ENCODE measurements at places on chromosomes 12 and 14. TPM values are rescaled to one million over a fixed set of nuclear protein-coding genes. Genes with fewer than 3 reads are reported as not detected.

GALNT9 gene
- 0.29 TPM for total RNA-seq

NTS gene
- total RNA-seq, result not detected

USP44 gene
- total RNA-seq, result 0.95 TPM

AQP2 gene
- total RNA-seq, result not detected

SLC2A3 gene
- 7.6 TPM for total RNA-seq

PRB2 gene
- total RNA-seq, result not detected

ACRBP gene
- not detected for total RNA-seq

PPFIA2 gene
- 1.8 TPM for total RNA-seq

SLC39A5 gene
- total RNA-seq, result not detected

SELPLG gene
- 0.23 TPM for total RNA-seq
